ENCODE measurements at places on chromosomes 6 and 20.

DNA sequence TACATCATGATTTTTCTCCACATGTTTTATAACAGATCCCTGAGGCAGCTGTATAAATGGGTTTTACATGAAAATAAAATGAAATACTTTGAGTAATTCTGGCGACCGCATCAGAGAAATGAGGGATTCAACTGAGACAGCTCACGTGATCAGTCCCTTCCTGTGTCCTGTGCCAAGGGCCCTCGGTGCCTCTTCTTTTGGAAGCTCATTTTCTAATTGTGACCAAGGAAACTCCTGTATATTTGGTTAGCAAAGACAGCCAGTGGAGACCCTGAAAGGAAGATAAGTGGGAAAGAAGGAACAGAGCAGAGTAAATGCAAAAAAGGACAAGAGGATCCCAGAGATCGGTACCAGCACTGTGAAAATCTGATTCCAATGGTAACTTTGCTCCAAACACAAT lies 129.9 kb downstream of the FYN start:
- DNase-seq, result no peak

- DNase-seq, result no peak
Observed at GRCh38 chr6:88538130-88538706, 372.1 kb upstream of the CNR1 start.

DNA sequence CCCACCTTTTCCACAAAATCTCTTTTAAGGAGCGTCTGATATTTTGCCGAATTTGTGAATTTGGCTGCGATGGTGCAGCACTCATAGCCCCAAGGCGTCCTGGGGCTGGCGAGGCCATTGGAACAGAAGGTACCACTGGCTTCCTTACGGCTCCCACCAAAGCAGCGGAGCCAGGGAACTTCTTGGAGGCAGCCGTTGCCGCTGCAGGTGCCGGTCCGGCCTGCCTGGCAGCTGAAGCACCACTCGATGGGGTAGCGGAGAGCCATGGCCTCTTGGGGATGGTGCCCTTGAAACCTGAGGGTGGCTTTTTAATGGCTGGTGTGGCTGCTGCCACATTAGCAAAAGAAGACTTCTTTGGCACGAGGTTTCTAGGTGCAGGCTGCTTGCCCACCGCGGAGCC lies 29.8 kb downstream of the DIDO1 start:
- DNase-seq, result no peak

- DNase-seq, result no peak
Observed at GRCh38 chr20:48951646-48952045, 30.1 kb downstream of the ARFGEF2 start.

DNA sequence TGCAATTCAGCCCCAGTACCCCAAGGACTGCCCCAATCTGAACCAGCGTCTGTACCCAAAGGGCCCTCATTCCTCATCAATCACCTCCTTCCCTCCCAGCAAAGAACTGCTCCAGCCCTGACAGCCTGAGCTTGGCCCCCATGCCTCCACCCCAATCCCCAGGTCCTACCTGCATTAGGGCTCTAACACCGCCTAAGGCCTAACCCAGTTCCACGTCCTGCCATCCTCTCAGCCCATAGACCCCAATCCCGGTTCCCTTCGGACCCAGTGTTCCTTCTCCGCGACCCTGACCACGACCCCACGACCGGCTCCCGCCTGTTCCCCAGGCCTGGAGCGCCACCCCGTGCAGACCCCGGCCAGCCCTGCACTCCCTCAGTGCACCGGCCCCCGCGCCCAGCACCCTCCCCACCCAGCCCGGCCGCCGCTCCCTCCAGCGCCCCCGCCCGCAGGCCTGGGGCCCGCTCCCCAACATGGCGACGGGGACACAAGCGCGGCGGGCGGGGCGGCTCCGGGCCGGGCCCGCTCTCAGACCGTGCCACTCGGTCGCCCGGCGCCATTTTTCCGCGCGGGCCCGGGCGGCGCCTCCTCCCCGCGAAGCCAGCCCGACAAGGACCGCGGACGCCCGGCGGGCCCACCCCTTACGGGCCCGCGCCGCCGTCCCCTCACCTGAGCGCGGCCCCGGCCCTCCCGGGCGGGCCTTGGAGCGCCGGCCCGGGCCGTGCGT lies 483 bp downstream of the NCOA6 start:
- DNase-seq, result no peak

- no peak for DNase-seq
Observed at GRCh38 chr20:51331481-51331880, 211.0 kb downstream of the NFATC2 start.

- no peak for DNase-seq
Observed at GRCh38 chr20:57440678-57441509, 49.7 kb downstream of the RBM38 start.

DNA sequence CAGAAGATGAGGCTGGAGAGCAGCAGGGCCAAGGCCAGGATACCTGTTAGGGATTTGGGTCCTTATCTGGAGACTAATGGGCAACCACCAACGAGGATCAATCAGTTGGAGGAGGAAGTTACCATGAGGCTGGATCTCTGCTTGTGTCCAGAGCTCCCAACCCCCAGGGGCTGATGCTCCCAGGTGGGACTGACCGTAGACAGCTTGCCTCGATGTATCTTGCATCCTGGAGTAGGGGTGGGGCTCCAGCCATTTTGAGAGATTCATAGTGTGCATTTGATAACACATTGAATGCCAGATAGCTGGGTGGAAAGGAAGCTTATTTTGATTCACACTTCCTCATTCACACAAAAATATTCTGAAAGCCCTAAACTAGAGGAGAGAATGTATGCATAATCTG lies 4.6 kb upstream of the RFPL4B start:
- DNase-seq, result no peak

DNA sequence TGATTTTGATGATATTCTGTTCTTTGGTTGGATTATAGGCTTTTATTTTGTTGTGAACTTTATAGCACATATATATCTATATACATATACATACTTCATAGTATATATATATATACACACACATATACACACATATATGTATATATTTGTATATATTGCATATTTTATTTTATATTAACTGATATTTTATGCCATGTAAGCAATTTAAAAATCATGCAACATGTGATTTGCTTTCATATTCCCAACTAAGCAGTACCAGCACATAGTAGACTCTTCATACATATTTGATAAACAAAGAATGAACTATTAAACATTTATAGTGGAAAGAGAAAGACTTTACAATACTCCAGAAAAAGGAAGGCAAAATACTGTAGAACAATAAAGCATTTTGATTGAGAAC lies 679.2 kb downstream of the TENT5A start:
- no peak for DNase-seq

- no peak for DNase-seq
Observed at GRCh38 chr6:109901976-109902375, 76.1 kb upstream of the GPR6 start.

DNA sequence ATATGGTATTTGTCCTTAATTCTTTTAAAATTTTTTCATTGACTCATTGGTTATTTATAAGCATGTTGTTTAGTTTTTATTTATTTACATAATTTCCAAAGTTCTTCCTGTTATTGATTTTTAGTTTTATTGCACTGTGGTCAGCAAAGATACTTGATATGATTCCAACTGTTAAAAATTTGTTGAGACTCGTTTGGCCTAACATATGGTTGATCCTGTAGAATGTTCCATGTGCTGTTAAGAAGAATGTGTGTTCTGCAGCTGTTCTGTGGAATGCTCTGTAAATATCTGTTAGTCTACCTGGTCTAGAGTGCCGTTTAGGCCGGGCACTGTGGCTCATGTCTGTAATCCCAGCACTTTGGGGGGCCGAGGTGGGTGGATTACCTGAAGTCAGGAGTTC lies 197.7 kb downstream of the CD109 start:
- no peak for DNase-seq

DNA sequence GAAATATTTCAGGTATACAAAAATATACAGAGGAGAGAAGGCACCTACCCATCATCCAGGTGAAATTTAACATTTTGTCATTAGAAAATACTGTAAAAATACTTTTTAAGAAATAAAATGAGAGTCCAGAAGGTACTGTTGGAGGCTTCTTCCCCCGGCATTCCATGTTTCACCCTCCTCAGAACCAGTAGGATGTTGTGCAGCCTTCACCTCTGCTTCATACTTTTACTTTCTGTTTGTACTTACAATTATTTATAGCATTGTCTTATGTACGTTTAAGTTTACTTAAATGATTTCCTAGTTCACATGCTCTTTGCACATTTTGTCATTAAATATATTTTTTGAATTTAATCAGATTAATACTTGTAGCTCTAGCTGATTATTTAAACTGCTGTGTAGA lies 30.9 kb downstream of the TMEM200A start:
- no peak for DNase-seq

DNA sequence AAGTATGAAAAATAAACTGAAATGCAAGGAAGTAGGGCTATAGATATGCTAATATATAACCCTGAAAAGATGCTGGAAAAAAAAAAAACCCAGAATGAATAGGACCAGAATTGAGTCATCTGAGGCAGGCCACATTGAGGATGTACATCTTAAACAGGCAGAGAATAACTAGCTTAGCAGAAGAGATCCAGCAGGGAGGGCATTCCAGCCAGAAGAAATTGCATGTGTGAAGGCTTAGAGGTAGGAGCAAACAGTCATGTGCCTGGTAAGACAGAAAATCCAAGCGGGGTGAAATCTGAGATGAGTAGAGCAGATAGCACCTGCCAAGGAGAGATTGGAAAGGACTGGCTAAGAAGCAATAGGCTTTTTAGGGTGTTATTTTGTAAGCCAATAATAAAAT lies 2.6 kb downstream of the COL19A1 start:
- DNase-seq, result no peak

- DNase-seq, result no peak
Observed at GRCh38 chr20:3297079-3297378, 58.0 kb upstream of the SLC4A11 start.

DNA sequence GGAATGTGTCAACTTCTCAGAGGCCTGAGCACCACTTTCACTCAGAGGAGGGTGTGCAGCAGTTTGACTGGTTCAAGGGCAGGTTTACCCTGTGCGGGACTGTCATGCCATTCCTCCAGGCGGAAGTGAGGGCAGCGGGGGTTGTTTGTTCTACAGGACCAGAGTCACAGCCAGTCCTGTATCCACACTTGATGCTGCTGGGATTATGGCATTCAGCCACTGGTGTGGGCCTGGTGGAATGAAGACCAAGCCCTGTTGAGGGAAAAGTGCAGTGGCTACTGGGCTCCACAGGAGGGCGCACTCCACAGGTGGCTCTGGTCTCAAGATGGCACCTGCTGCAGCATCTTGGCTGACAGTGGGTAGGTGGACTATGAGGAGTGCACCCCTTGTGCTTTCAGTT lies 14.8 kb downstream of the SEMG2 start:
- no peak for DNase-seq

GRCh38 chr6:148713921-148714320 lies 32.9 kb upstream of the UST start:
- DNase-seq, result no peak

GRCh38 chr6:91198588-91199255 lies 611.9 kb upstream of the MAP3K7 start:
- no peak for DNase-seq

DNA sequence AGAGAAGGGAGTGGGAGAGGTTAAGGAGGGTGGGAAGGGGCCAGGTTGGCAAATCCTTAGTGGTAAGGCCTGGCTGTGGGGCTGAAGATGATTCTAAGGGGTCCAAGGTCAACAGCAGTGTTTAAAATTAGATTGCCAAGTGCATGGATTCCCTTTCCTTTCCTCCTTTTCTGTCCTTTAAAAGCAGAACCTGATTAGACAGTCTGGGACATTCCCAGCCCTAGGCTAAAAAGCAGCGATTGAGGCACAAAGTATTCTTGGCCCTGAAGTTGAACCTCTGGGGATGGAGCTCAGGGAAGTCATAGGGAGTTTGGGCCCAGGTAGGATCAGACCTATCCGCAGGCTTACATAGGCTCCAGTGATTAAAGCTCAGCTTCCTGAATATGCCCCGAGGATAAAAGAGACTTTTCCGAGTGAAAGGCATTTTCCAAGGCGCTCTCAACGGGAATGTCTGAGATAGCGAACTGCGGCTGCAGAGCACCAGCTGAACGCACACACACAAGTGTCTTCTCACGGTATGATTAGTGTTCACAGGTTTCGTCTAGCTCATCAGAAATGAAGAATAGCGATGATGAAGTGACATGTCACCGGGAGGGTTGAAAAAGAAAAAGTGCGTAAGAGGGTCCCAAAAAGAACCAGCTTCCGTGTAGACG lies 787 bp upstream of the CARMIL1 start:
- no peak for DNase-seq

- no peak for DNase-seq
Observed at GRCh38 chr6:165135889-165136288, 173.5 kb downstream of the C6orf118 start.

GRCh38 chr6:22737331-22737730 lies 168.0 kb downstream of the HDGFL1 start:
- DNase-seq, result no peak

- DNase-seq, result no peak
Observed at GRCh38 chr20:62921119-62921687, 5.1 kb downstream of the DIDO1 start.

- no peak for DNase-seq
Observed at GRCh38 chr20:51688600-51689244, 79.5 kb downstream of the ATP9A start.

DNA sequence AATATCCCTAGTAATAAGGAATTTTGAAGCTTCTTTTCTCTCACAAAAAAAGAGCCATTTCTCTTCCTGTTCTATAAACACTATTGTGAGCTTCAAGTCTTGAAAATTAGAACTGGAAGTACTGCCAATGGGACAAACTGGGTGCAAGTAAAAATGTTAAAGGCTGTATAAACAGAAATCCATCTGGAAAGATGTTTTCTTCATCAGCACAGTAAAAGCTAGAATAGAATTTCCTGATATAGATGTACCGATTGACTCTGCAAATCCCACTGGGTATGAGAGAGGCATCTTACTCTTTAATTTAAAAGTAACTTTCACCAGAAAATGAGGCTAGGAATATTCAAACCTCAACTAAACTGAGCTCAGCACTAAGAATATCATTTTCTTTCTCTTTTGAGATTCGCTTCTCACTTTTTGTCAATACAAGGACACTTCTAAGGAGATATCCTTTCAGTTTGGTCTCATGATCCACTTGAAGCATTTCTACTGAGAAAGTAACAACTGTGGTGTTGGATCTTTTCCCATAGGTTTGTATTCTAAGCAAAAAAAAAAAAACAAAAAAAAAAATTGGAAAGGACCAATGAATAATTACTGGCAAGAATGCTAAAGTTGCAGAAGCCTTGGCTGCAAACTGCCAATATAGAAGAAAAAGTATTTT lies 169.0 kb upstream of the PRDM1 start:
- no peak for DNase-seq

DNA sequence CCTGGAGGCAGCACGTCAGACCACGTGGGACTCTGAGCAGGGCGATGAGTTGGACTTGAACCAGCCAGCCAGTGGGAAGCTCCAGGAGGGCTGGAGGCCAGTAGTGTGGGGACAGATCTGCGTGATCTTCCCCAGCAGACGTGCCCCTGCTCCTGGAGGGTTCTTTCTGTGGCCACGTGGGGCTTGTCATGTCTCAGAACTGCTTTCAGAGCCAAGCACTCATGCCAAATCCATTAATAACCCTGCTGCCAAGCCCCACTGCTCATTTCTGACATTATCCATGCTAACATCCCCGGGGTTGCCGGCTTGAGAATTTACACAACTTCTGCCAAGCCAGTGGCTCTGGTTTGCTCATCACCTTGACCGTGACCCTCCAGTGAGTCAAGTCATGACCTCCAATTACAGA lies 38.3 kb downstream of the SIRPA start:
- no peak for DNase-seq
